ENCODE measurements at places on chromosomes 6 and 20. TPM values are rescaled to one million over a fixed set of nuclear protein-coding genes. Genes with fewer than 3 reads are reported as not detected.

Gene CSNK2B
- total RNA-seq, result 167 TPM

Gene PPP1R3G
- total RNA-seq, result 1.6 TPM

Gene ELOVL2
- 6.8 TPM for total RNA-seq

Gene C6orf136
- 9.9 TPM for total RNA-seq

Gene OR12D3
- total RNA-seq, result not detected

Gene CRISP3
- total RNA-seq, result not detected

Gene FAM229B
- 12.3 TPM for total RNA-seq

Gene SPAG4
- total RNA-seq, result 4.3 TPM

Gene TREML1
- total RNA-seq, result not detected

Gene GPLD1
- 1.1 TPM for total RNA-seq

Gene ADGRG6
- total RNA-seq, result 38.2 TPM

Gene CDC5L
- total RNA-seq, result 13.7 TPM

Gene ELOVL5
- 59.6 TPM for total RNA-seq

Gene CAGE1
- total RNA-seq, result not detected

Gene LINC00237
- total RNA-seq, result not detected

Gene COL19A1
- not detected for total RNA-seq

Gene IER3
- 95.1 TPM for total RNA-seq

Gene E2F1
- total RNA-seq, result 21.9 TPM

Gene ISM1
- 0.26 TPM for total RNA-seq

Gene KIF25
- total RNA-seq, result 0.05 TPM

Gene PRRT1
- total RNA-seq, result 0.41 TPM

Gene STMND1
- total RNA-seq, result not detected

Gene IL17F
- not detected for total RNA-seq

Gene FAM209B
- 0.21 TPM for total RNA-seq
